Stromal cell of bone marrow (primary cell): ENCODE measurements at places on chromosomes 11 and 22.

- DNase-seq, result no peak
These were observed 1220.2 kb downstream of the JRKL start for GRCh38 chr11:97610000-97610399.

DNA sequence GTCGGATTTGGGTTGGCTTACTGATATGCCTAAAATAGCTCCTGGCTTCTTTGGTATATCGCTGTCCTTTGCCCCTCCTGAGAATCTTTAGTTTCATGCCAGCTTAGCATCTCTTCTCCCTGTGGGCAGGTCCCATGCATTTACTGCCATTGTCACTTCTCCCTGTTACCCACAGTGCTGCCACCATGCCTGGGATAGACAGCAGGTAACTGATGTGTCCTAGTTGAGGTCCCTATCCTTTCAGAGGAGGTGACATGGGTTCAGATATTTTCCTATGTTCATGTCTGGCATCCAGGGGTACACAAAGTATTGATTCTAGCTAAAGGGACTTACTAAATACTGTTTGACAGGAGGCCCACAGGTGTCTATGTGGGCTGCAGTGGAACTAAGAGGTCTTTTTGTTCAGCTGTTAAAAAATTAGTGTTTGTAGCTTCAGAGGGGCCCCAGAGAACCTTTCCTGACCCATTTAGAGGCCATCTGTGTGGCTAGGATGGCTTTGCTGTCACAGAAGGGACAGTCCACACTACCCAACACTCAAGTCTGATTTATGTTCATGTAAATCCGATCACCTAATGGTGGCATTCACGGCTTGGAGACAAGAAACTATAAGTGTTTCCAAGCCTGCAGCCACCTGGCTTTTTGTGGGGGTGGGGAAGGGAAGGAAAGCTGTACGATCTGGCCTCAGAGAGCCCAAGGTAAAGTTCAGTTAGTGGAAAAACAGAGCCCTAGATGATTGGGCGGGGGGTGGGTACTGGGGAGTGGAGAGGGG is 8.5 kb downstream of the TIMP3 start:
- DNase-seq, result no peak

DNA sequence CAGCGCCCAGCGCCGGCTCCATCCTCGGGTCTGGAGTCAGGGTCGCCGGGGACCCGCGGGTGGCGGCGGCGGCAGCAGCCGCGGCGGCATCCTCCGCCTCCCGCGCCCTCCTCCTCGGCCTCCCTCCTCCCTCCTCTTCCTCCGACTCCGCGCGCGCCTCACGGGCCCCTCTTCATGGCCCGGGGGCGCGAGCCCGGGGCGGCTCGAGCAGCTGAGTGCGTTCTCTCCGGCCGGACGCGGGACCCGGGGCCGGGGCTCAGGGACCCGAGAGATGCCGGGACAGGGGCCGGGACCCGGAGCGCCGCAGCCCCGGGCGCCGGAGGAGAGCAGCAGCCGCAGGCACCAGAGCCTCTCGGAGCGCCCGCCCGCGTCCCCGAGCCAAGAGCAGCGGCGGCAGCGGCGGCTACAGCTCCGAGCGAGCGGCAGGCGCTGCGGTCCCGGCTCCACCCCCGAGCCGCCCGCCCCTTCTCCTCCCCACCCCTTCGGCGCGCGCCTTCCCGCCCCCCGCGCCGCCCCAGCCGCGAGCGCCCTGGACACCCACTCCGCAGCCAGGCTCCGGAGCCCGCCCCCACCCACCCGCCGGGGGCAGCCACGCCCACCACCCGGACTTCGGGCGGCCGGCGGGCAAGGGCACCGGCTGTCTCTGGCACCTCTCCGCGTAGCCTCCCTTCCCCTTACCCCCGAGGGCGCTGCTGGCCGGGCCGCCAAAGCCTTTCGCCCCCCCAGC is at the start of gene CHST1:
Gene CHST1 (minus strand): TSS at position 417 of the 727 bp plus-strand sequence. CDS start 14,699 bp downstream, outside the sequence.
- no peak for DNase-seq

DNA sequence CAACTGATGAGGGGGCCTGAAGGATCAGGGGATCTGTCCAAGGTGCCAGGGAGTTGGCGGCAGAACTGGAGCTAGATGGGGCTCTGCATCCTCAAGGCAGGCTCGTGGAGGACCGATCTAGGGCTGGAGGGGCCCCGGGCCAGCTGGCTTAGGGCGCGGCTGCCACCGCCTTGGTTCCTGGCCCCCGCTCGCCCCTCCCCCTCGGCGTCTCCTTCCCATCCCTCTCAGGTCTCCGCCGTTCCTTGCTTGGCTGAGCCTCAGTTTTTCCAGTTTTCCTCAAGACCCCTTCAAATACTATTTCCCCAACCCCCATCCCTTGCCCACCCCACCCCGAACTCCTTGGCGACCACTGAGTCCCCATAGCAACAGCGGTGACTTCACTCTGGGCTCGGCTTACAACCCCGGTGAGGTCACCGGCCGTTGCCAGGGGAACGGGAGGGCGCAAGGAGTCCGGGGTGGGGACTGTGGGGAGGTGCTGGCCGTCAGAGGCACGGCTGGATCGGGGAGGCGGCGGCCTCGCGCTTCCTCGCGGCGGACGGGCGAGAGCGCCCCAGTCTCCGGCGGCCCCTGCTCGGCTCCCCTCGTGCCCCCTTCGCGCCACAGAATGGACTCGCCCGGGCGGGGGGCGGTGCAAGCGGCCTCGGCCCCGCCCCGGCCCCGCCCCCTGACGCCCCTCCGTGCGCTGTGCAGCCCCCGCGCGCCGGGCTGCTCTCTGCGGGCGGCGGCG is 7.5 kb downstream of the FREY1 start:
- DNase-seq, result peak; percentile 83

DNA sequence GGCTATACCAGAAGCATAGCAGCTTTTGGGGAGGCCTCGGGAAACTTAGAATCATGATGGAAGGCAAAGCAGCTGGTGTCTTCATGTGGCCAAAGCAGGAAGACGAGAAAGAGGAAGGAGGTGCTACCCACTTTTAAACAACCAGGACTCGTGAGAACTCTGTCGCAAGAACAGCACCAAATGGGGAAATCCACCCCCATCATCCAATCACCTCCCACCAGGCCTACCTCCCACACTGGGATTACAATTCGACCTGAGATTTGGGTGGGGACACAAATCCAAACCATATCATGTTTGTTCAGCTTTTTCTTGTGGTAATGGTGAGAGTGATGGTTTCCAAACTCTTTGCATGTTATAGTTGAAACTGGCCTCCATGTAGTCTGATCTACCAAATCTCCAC is 32.5 kb upstream of the OR10D3 start:
- no peak for DNase-seq

- no peak for DNase-seq
These were observed 23.0 kb downstream of the RELT start for GRCh38 chr11:73399159-73399590.

- no peak for DNase-seq
These were observed 553 bp downstream of the CD3D start for GRCh38 chr11:118341815-118342489.

- no peak for DNase-seq
These were observed 735.2 kb downstream of the TBC1D22A start for GRCh38 chr22:47497666-47498065.

DNA sequence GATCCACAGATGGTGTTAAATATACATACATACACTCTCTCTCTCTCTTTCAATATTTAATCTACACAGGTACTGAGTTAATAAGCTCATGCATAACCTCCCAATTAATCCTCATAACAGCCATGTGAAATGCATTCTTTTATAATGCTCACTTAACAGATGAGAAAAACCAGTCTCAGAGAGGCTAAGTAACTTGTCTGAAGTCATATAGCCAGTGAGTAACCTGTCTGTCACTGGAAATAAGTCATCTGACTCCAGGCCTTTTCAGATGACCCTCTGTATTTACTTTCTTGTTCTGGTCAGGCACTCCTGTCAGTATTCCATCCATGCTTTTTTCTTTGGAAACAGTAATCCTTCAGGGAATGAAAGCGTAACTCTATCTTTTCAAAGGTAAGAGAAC is 594.0 kb upstream of the TENM4 start:
- DNase-seq, result no peak

DNA sequence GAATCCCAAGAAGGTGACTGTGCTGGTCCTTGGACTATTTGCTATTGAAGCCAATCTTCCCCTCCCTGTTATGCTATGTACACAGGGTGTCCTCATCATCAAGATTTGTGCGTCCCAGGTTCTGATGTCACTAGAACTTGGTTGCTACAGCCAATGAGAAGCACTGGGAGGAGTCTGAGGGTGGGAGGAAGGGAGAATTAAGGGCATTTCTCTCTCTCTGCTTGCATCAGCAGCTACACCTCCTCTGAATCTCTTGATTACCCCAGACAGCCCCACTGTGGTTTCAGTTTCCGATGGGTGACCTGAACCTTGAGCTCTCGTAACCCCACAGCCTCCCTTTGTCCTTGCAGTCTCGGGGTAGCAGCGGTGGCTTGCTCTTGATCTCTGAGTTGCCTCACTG is 212.4 kb upstream of the SESN3 start:
- DNase-seq, result no peak

DNA sequence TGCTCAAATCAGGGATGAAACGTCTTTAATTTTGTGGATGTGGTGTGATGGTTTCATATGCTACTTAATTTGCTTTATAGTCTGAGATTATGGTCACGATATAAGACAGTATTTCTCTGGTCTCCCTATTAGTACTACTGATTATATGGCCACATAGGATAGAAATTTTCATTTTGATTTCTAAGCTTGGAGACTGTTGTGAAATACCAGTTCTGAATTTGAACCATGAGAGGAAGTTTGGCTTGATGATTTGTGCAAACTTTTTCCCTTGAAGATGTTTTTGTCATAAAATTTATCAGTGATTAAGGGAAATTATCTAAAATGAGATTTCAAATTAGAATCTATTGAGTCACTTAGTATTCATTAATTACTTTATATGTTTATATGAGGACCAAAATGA is 2.7 kb downstream of the RNF169 start:
- DNase-seq, result no peak

GRCh38 chr11:78428266-78428636 is 10.6 kb upstream of the GAB2 start:
- DNase-seq, result no peak

- DNase-seq, result peak; percentile 74
These were observed 587 bp downstream of the DENND5A start for GRCh38 chr11:9264316-9265210.

DNA sequence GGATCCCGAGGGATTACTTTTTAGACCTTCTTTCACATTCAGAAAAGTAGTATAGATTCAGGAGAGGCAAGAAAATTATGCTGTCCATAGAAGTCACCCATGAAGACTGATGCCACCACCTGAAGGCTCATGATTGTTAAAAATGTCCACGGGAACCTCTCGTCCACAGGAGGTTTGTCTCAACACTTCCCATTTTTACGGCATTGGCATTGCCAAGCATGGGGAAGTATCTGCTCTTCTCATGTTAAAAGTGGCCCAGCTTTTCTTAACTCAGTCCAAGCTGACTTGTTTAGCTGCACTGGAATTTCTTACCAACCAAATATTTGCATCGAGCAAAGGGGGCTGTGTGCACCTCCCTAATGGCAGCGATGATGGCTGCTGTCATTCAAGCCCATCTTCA is 9.6 kb downstream of the CDPF1 start:
- DNase-seq, result no peak

DNA sequence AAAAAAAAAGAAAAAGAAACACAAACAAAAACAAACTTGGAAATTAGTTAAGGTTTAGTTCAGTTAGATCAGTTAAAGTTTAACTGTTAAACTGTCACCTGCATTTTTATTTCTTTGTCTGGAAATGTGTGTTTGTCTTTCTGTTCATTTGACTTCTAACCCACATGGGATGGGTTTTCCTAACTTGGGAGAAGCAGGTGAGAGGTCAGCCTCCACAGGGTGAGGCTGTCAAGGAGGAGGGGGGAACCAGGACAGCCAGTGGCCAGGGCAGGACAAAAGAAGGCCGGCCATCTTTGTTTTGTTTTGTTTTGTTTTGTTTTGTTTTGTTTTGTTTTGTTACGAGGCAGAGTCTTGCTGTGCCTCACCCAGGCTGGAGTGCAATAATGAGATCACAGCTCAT is 13.4 kb upstream of the GCAT start:
- DNase-seq, result no peak

DNA sequence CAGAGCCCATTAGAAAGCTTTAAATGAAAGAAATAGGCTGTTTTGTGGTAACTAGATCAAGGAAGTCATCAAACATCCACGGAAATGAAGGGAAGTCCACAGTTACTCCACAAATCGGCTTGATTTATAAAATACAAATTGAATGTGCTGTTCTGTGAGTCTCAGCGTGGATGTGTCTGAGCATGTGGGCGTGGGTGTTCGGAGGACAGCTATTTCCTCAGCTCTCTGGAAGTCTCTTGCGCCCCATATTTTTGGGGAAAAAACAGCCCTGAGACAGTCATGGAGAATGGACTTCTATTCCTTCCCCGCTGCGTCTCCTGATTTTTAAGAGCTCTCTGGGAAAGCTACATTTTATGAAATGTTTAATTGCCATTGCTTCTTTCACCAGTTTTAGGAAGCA is 144.4 kb downstream of the EFCAB6 start:
- no peak for DNase-seq

- DNase-seq, result no peak
These were observed 22.7 kb upstream of the SCUBE1 start for GRCh38 chr22:43365715-43366440.

DNA sequence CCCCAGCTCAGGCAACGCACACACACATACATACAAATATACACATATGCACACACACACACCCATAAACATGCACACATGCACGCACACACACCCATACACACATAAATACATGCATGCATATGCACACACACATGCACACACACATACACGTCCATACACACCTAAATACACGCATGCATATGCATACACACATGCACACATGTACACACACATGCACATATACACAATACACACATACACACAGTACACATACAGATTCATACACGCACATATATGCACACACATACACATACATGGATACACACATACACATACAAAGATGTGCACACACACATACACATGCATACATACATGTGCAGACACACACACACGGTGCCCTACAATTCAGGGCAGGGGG is 496.6 kb downstream of the TBC1D22A start:
- no peak for DNase-seq

DNA sequence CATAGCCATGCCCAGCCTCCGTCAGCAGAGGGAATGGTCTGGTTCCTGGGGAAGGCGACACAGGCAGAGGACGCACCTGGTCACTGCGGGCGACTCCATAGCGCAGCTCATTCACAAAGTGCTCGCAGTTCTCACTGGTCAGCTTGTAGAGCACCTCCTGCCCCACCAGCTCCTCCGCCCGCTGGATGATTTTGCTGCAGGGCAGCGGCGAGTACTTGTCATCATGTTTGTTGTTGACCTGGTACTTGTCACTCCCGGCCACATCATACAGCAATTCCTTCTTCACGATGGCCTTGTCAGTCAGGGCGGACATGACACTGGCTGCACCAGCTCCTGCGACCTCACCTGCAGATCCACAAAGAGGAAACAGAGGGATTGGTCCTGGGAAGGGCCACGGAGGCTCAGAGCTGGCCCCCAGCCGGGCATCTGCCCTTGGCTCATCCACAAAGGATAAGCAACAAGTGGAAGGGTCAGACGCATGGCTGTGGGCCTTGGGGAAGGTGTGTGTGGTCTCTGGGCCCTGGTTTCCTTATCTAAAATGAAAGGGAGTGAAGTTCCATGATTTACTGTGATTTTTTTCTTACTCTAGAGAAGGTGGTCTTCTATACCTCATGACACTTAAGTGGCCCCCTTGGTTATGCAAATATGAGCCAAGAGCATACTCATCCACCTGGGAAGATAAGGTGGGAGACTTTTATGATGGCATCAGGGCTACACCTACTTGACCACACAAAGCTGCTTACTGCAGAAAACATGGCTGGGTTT is 24.0 kb downstream of the PLAAT3 start:
- no peak for DNase-seq
